ENCODE measurements at places on chromosomes 5 and 9.

DNA sequence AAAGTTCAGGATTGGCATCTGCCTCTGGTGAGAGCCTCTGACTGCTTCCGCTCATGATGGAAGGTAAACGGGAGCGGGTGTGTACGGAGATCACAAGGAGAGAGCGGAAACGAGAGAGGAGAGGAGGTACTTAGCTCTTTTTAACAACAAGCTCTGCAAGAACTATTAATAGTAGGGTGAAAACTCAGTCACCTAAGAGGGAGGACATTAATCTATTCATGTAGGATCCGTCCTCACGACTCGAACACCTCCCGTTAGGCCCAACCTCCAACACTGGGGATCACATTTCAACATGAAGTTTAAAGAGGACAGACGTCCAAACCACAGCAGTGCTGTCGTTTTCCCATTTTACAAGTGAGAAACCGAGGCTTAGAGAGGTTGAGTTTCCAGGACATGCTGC lies 173.7 kb downstream of the SLC28A3 start:
- DNase-seq, result no peak

GRCh38 chr5:137401946-137402345 lies 97.2 kb downstream of the SPOCK1 start:
- no peak for DNase-seq

GRCh38 chr5:177997319-177997670 lies 1.3 kb upstream of the PROP1 start:
- DNase-seq, result no peak

DNA sequence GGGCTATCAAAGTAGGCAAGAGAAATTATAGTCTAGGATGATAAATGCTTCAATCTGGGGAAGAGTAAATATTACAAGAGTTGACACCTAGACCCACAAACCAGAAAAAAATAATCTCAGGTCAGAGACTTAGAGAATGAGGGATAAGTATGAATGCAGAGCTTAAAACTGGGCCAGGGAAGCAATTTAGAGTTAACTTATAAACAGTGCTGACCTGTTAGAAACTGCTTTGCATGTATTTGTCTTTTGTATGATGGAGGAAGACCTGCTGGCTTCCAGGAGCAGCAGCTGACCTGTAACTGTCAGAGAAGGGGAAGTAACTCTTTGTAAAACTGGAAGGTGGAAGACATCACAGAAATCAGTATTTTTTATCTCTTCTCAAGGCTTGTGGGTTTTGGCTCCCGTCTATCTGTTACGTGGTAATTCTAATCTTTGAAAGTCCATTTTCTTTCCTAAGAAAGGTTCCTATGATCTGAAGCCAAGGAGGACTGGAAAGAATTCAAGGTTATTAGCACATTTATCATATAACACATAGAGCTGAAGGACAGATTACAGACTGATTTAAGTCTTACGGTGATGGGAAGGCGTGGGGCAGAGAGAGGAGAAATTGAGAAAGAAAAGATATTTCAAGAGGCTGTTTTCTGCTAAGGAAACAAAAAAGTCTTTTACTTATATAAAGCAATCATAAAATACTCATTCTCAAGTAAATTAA lies 114.7 kb upstream of the ADAMTS19 start:
- DNase-seq, result no peak

DNA sequence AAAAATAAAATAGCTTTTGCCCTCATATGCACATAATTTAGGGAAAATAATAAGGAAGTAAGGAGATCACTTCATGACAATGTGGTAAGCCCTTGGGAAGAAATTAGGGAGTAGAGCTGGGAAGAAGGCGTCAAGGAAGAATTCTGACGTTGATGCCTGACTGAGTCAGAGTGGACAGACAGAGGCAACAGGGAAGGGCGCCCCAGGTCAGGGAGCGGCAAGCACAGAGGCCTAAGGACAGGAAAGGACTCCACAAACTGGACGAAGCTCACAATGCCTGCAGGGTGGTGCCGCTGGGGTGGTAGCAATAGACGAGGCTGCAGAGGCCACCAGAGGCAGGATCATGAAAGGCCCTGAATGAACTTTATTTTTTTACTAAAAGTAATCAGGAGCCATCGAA lies 7.6 kb downstream of the DRD1 start:
- no peak for DNase-seq

DNA sequence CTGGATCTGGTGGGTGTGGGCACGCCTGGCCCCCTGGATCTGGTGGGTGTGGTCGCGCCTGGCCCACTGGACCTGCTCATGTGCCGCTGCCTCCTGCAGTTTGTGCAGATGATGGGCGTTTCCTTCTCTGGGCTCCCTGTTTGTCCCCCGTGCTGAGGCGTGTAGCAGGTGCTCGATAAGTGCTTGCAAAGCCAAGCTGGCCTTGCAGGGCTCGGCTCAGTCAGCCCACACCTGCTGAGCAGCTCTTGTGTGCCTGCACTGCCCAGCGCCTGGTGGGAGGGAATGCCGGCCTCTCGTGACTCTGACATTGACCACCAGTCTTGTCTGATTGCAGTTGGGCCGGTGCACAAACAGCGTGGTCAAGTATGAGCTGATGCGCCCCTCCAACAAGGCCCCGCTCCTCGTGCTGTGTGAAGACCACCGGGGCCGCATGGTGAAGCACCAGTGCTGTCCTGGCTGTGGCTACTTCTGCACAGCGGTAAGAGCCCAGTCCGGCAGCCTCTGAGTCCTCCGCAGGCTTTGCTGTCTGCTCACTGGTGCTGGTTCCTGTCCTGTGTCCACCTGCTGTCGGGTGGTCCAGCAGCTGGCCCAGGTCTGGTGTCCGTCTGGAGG lies 102.7 kb upstream of the CACNA1B start:
- DNase-seq, result no peak

DNA sequence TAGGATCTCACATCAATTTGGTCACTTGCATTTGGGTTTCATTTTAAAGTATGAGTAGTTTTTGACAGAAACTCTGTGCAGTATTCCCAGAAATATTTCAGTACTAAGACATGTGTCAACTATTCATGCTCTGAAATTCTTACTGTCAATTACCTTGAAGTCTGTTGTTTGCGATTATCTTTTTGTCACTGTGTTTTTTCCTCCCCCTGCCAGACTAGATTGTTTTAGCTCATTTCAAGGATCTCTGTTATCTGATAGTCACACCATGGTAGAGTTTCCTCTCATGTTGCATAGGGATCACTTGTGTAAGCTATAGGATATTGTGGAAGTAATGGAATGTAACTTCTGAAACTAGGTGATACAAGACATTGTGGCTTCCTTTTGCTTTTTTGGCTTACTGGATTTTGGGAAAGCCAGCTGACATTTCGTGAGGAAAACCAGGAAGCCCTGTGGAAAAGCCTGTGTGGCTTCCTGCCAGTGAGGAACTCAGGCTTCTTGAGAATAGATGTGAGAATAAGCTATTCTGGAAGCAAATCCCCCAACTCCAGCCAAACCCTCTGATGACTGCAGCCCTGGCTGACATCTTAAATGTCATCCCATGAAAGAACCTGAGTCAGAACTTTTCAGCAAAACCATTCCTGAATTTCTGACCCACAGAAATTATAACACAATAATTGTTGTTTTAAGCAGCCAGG lies 122.2 kb downstream of the FGF10 start:
- no peak for DNase-seq

GRCh38 chr9:70412832-70413463 lies 1.5 kb downstream of the KLF9 start:
- DNase-seq, result no peak

- DNase-seq, result no peak
These were observed 98.5 kb upstream of the SPATA31C2 start for GRCh38 chr9:88236511-88237478.

DNA sequence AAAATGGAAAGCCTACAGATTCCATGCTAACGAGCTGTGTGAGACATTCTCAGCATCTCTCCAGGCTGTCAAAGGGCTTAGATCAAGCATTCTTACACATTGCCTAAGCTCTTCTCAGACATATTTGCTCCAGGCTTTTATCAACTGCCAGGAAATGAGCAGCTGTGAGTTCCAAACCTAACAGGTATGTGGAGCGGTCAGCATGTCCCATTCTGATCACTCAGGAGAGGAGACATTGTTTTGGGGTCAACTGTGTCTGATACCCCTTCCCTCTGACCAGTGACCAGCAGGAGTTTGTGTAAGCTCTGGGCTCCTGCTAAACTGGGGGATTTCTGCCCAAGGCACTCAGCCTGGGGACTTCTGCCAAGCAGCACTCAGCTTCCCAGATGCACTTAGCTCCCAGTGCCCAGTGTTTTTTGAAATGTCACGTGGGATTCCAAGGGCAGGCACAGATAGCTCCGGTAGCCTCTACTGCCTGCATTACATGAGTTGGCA lies 229.1 kb downstream of the SEC61B start:
- DNase-seq, result no peak

DNA sequence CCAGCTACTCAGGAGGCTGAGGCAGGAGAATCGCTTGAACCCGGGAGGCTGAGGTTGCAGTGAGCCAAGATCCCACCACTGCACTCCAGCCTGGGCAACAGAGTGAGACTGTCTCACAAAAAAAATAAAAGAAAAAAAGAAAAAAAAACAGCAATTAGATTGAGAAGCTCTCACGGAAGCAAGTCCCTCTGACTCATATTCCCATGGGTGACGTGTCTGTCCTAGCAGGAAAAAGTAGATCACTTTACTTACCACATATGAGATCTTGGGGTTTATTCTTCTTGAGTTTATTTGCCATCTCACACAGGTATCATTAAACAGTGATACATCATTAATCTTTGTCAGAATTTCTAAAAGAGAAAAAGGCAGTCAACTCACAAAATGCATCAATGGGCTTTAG lies 62.6 kb downstream of the SUSD1 start:
- no peak for DNase-seq

- no peak for DNase-seq
These were observed 671.8 kb upstream of the SEMA6A start for GRCh38 chr5:117246424-117246823.

DNA sequence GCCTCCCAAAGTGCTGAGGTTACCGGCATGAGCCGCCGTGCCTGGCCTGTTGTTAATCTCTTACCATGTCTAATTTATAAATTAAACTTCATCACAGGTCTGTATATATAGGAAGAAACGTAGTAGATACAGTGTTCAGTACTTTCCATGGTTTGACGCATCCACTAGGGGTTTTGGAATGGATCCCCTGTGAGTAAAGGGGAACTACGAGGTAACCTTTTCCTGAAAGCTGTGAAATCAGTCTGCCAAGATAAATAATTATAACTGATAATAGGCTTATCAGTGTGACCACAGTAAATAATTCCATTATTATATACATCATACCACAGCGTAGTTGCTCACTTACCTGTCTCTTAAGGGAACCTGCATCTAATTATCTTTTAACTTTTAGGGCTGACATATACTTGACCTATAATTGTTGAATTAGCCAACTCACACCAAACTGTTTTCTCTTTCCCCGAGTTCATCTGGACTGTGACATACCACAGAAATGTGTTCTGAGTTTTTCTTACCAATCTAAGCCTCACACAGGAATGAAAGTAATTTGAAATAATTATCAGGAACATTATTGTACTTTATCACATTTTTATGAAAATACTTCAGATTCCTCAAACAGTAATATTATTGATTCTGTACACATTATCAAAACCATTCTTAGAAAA lies 42.9 kb downstream of the DAPK1 start:
- no peak for DNase-seq

DNA sequence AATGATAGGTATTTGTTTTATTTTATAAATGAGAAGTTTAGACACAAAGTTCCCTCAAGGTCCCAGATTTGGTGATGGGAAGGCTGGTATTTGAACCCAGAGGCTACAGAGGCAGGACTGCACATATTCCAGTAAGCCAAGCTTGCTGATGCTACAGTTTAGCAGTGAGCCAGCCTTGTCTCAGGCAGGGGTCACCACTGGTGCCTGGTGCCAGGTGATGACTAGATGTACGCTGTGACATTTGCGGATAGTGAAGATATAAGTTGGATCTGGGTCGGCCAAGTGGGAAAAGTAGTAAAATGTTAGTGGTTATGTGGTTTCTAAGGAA lies 143.9 kb downstream of the AOPEP start:
- no peak for DNase-seq

DNA sequence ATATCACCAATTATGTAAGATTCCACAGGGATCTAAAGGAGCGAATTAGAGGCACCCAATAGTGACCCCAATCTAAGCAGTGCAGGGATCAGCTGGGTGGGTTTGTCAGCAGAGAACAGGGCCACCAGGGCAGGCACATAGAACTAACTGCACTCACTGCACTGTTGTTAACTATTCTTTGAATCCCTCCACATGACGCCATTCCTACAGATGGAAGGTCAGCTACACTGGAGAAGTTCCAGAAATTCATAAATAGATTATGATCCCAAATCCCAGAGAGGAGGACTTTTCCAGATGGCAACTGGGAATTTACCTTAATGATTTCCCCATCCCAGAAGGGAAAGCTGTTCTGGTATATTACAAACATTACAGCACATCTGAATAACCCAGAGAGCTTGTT lies 84.2 kb downstream of the THBS4 start:
- no peak for DNase-seq

All from left renal cortex interstitium (tissue), 4 donors.